ENCODE measurements at places on chromosomes 3 and 15. TPM values are rescaled to one million over a fixed set of nuclear protein-coding genes. Genes with fewer than 3 reads are reported as not detected.
A peak's percentile ranks its signal among the peaks of the same experiment; 100 is the strongest.

Gene ATP1B3
- 156 TPM for total RNA-seq

Gene TIMMDC1
- 85.3 TPM for total RNA-seq

Gene PODXL2
- 2.5 TPM for total RNA-seq

GRCh38 chr3:45907769-45908705, 21.7 kb downstream of the CCR9 start:
- peak; percentile 13 for DNase-seq

- no peak for DNase-seq
Observed at GRCh38 chr3:39284457-39284881, 4.6 kb upstream of the CX3CR1 start.

Gene CKMT1A
- 28.7 TPM for total RNA-seq
